Stimulated activated CD8-positive, alpha-beta memory T cell treated with anti-CD3 and anti-CD28 coated beads, Interleukin-15, amount 100 ng/mL, for 24 hours (primary cell): ENCODE measurements at places on chromosomes 2 and 18.

- no peak for DNase-seq
Observed at GRCh38 chr18:44899832-44900231, 219.1 kb downstream of the SETBP1 start.

GRCh38 chr2:15841776-15842560, 98.4 kb upstream of the MYCN start:
- DNase-seq: no peak

GRCh38 chr2:43057742-43058725, 168.4 kb downstream of the ZFP36L2 start:
- no peak for DNase-seq

GRCh38 chr2:84938194-84938879, 32.6 kb upstream of the KCMF1 start:
- DNase-seq: no peak

GRCh38 chr18:62118328-62118727, 68.5 kb downstream of the PIGN start:
- DNase-seq: no peak

GRCh38 chr2:143186876-143187275, 57.7 kb downstream of the ARHGAP15 start:
- no peak for DNase-seq

- DNase-seq: no peak
Observed at GRCh38 chr2:32192418-32192817, 26.8 kb downstream of the SLC30A6 start.

GRCh38 chr18:21650311-21650710, 38.2 kb downstream of the SNRPD1 start:
- DNase-seq: no peak

GRCh38 chr18:11943551-11943950, 35.4 kb upstream of the MPPE1 start:
- no peak for DNase-seq

DNA sequence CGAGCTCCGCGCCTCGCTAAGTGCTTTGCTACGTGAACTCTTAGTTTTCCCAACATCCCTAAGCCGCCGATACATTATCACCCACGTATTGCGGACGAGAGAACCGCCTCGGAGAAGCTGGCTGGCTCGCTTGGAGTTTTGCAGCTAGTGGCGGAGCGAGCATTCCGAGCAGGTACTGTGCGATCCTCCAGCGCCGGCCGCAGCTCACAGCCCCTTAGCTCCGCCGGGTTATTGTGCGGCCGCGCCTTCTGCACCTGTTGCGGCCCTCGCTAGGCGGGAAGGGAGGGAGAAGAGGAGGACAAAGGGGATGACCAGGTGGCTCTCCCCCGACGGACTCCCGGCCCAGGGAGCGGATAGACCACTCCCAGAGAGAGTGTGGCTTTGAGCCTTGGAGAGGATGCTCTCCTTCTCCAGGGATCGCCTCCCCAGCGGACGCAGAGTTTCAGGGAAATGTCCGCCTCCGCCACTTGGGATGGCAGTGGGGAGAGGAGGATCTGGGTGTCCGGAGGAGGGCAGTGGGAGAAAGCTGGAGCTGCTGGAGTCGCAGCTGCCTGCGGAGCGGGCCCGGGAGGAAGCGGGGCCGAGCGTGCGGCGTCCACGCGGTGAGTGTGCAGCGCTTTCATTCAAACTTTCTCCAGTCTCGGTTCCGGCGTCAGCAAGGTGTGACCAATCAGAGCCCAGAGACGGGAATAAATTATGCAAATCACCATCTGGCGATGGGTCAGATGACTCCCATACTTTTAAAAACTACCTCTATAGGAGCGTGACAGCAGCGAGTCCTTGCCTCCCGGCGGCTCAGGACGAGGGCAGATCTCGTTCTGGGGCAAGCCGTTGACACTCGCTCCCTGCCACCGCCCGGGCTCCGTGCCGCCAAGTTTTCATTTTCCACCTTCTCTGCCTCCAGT, at the start of gene LIPG:
TSS of gene LIPG (plus strand) at position 769 of the 905 bp plus-strand sequence. CDS start 252 bp downstream, outside the sequence.
- no peak for DNase-seq

- DNase-seq: no peak
Observed at GRCh38 chr2:188269004-188269403, 22.7 kb upstream of the GULP1 start.

DNA sequence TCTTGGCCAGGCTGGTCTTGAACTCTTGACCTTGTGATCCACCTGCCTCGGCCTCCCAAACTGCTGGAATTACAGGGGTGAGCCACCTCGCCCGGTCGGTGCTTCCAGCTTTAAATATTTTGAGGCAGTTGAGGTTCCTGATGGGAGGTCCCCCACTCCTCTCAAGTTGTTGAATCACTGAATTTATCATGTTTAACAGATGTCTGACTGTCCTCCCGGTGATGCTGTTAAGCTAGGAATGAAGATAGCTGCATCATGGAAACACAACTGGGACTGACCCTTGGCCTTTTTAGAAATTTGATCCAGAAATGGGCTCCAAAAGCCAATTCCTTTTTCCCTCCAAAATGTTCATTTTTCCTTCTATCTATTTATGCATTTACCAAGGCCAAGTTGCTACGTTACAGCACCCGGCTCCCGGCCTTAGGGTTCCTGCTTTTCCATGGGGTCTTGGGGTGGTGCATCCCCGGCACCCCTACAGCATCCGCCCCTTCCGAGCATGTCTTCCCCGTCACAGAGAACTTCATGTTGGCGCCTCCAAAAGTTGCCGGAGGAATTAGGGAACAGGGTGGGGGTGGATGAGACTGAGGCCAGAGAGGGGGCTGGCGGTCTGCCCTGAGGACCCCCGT, 43.9 kb downstream of the PAX8 start:
- no peak for DNase-seq

DNA sequence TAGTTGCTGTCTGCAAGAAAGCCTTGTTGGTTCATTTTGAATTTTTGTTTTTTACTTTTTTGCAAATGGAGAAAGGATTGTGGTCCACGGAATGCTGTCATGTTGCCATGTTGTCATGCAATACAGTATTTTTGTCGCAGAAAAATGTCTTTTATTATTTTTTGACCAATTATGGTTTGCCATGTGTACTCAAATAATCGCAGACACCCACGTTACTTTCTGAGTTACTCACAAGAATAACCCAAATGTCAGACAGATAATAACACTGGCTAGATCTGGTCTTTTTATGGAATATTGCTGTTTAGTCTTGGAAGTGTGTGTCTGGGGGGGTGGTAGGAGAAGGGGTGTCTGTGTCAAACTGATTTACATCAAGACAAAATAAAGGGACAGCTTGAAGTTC, 188.9 kb downstream of the LTBP1 start:
- no peak for DNase-seq

- no peak for DNase-seq
Observed at GRCh38 chr2:82508702-82509101, 1950.4 kb downstream of the SUCLG1 start.

- no peak for DNase-seq
Observed at GRCh38 chr2:29322011-29322410, 206.8 kb downstream of the CLIP4 start.

- DNase-seq: no peak
Observed at GRCh38 chr18:13416848-13417247, 198.3 kb downstream of the LDLRAD4 start.

DNA sequence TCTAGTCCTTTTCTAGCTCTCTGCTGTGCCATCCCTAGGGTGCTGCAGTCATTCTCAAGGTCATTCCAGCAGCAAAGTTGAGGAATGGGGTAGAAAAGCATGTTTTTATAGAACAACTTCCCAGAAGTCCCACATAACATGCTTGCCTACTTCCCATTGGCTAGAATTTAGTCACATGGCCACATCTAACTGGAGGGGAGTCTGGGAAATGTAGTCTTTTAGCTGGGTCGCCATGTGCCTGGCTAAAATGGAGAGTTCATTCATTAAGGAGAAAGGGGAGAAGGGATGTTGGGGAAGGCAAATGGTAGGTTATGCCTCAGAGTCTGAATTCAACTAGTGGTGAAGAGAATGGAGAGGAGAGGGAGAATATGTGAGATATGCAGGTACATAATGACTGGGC, 85.7 kb downstream of the SLC4A3 start:
- no peak for DNase-seq

DNA sequence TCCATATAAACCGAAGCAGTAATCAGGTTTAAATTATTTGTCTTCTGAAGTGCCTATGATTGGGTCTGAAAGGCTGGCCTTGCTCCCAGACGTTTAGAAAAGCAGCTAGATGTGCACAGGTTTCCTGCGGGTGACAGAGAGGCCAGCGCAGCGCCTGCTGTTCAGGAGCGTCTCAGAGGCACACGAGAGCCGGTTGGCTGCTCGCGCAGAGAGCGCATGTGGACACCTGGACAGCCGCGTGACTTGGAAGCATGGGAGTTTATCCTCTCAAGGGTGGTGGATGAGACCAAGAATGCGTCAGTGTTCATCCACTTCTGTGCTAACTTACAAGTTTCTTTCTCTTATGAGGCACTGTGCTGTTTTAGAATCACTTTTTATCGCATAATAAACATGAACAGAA, 303.7 kb downstream of the PTGR3 start:
- no peak for DNase-seq

DNA sequence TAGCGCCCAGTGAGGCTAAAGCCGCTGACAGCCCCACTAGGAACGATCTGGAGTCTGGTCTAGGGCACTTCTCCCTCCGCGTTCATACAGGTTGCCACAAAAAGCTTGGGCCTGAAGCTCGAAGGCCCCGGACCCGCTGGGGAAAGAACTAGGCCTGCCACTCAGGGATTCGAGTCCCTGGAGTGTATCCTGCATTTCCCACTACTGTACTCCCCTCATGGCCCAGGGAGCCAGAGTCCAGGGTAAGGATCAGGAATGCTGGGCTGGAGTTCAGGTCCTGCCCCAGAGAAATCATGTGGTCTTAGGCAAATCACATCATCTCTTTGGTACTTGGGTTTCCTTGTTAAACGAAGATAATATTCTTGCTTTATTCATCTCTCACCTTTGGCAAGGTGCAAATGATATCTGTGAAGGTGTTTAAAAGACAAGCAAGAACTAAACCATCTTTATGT, 1.4 kb upstream of the ZFP36L2 start:
- DNase-seq: no peak

DNA sequence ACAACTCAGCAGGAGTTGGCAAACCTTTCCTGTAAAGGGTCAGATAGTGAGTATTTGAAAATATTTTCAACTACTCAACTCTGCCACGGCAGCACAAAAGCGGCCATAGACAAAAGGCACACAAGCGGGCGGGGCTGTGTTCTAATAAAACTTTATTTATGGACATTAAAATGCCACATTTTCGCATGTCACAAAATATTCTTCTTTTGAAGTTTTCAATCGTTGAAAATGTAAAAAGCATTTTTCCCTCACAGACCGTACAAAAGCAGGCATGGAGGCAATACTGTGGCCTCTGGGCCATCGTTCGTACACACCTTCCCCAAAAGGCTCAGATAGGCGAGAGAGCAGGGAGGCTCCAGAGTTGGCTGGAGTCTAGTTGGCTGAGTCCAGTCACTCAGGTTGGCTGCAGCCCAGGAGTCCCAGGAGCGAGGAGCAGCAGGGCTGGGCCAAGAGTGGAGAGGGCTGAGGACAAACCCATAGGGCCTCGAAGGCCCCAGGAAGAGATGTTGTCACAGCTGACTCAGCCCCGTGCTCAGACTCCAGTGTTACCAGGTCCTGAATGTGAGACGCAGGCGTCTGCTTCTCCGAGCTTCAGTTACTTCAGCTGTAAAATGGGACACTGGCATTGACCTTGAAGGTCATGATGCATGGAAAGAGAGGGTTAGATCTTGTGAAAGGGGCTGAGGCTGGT, 42.5 kb downstream of the SDC1 start:
- no peak for DNase-seq

GRCh38 chr2:71615767-71616730, 162.7 kb downstream of the DYSF start:
- no peak for DNase-seq

- no peak for DNase-seq
Observed at GRCh38 chr2:161604901-161605300, 19.3 kb upstream of the SLC4A10 start.

- no peak for DNase-seq
Observed at GRCh38 chr2:220510668-220511067, 883.2 kb downstream of the SLC4A3 start.

- DNase-seq: no peak
Observed at GRCh38 chr2:177053716-177054115, 158.9 kb upstream of the HNRNPA3 start.

- DNase-seq: no peak
Observed at GRCh38 chr2:76450024-76450475, 739.3 kb upstream of the GCFC2 start.

DNA sequence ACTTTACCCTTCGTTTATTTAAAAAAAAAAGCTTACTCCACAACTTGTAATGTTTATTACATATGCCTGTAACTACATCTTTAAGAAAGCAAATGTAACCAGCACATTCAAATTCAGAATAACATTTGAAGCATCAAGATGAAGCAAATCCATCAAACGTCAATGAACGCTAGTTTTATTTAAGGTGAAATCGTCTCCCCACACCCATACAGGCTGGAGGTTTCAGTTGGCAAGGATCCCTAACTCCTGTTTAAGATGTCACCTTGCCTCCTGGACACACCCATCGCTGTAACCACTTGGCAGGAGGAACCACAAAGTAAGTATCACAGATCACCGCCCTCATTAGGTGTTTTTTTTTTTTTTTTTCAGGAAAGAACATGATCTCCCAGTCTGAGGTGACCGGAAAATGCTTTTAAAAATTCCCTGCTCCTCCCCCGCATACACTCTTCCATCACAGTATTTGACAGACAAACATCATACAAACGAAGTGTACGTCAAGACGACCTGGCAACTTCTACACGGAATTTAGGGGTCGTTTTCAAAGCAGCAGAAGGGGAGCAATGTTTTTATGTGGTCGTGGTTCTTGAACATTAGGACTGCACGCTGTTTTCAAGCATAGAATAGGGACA, 19.7 kb upstream of the STPG4 start:
- DNase-seq: no peak

- DNase-seq: no peak
Observed at GRCh38 chr2:233373316-233373715, 19.0 kb downstream of the DGKD start.

- DNase-seq: no peak
Observed at GRCh38 chr18:55085557-55086285, 126.5 kb upstream of the CCDC68 start.

GRCh38 chr2:46379213-46380037, 82.2 kb downstream of the EPAS1 start:
- no peak for DNase-seq

DNA sequence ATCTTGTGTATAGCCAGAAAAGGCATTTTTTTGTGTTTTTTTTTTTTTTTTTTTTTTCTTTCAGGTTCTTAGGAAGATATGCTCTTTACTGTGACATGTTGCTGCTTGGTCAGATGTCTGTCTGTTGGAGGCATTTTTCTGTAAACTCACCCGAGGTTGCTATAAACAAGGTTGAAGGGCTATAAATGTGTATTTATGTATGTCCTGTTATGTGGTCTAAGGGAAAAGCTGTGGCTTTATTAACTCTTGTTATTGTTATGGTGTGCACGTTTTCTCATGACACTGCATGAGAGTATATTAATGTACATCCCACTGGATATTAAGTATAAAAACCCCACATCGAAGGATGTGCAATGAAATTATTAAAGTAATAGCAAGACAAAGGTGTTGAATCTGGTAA, 102.0 kb downstream of the ZNF532 start:
- DNase-seq: no peak

DNA sequence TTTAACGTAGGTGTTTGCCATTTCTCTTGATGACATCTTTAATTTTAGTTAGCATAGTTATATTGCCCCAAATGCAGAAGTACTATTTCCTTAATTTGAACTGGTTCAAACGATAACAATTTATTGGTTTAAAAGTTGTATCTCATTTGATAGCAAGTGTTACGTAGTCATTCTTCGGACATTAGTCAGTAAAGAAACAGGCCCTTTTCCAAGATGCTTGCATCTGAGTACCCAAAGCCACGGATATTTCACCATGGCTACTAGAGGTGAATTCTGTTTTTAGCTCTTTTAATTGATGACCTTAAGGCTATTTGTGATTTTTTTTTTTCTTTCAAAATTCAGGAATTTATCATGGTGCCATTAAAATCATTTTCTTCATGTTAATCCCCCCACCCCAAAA, 32.1 kb downstream of the GLS start:
- no peak for DNase-seq
